ENCODE measurements at places on chromosomes 2 and 18.

DNA sequence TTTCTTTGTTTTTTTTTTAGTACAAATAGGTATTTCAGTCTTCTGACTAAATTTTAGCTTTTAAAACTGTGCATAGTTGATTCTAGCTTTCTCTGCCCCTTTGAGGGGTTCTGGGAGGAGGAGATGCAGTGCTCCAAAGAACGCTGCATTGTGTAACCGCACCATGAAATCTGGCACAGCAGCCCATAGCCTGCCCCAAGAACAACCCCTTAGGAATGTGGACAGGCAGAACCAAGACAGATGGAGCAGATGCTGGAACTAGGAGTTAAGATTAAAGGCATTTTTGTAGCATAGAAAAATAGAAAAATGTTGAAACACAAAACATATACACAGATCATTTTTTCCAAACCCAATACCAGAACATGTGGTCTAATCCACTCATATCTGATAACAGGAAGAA, 187.5 kb downstream of the SCG2 start:
- no peak for DNase-seq

DNA sequence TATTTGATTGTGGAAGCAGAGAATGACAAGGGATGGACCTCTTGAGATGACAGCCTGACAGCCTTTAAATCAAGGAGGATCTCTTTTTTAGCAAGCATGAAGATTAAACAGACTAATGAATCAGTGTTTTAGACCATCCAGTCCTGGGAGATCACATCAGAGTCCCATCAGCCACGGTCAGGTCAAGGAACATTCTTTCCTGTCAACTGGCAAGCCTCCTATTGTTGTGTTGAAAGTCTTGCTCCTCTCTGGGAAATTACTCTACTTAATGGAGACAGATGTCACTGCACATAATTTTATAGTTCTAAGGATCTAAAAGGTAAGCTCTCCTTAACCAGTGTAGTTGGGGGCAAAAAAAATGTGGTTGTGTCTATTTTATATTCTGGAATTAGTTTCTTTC, 469.0 kb downstream of the TMEM182 start:
- DNase-seq = no peak

GRCh38 chr2:209525331-209525730, 101.5 kb downstream of the MAP2 start:
- peak; percentile 24 for DNase-seq

DNA sequence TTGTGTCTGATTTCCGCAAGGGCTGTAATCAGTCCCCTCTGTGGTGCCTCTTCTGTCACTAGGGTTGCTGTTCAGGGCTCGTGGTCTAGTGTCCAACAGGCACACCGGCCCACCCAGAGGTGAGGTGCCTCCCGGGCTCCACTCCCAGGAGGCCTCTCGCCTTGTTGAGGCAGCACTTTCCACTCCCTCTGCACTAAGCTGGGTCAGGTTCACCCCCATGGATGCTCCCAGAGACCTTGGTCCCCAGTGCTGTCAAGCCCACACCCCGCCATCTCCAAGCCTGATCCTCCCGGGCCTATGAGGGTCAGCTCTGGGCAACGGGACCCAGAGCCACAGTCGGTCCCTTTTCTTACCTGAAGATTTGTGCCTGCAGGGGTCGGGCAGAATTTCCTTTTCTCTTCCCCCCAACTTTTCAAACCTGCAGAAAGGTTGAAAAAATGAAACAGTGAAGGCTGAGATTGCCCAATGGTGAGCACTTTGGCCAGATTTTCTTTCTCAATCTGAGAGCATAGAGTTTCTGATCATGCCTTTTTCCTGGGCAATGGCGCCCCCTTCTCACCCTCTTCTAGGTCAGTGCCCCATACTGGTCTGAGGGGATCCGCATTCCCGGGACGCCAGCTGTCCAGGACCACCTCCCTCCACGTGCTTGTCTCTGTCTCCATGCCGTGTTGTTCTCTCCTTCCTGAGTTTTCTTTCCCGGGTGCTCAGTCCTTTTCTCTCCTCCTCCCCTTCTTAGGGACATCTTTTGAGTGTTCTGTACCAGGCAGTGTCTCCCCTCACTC, 148.0 kb downstream of the ASB1 start:
- no peak for DNase-seq

GRCh38 chr2:164868563-164869419, 27.2 kb upstream of the COBLL1 start:
- no peak for DNase-seq

DNA sequence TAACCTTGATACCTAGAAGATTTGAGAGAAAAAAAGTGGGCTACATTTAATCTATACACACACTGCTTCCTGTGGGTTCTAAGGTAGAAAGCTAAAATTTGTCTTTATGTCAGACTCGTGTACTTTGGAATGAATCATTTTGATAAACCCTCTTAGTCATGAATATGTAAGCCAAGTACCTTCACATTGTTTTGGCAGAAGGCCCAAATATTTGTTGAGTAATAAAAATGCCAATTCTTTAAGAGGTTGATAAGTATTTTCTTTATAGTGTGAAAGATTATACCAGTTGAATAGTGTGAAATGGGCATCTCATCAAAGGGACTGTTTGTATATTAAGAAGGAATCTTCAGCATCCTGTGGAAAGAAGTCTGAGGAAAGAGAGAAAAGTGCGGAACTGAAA, 1464.7 kb upstream of the ZEB2 start:
- DNase-seq = no peak

GRCh38 chr2:232562515-232563151, 12.1 kb downstream of the EIF4E2 start:
- no peak for DNase-seq

DNA sequence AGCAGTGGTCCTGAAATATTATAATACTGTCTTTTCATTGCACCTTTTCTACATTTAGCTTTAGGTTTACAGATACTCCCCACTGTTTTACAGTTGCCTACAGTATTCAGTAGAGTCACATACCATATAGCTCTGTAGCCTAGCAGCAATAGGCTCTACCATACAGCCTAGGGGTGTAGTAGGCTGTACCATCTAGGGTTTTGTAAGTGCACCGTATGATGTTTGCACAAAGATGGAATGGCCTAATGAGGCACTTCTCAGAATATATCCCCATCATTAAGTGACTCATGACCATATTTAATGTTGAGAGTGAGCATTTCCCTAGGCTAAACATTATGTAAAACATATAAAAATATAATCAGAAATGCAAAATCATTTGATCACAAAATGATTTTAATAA, 511.3 kb upstream of the RAB12 start:
- no peak for DNase-seq

DNA sequence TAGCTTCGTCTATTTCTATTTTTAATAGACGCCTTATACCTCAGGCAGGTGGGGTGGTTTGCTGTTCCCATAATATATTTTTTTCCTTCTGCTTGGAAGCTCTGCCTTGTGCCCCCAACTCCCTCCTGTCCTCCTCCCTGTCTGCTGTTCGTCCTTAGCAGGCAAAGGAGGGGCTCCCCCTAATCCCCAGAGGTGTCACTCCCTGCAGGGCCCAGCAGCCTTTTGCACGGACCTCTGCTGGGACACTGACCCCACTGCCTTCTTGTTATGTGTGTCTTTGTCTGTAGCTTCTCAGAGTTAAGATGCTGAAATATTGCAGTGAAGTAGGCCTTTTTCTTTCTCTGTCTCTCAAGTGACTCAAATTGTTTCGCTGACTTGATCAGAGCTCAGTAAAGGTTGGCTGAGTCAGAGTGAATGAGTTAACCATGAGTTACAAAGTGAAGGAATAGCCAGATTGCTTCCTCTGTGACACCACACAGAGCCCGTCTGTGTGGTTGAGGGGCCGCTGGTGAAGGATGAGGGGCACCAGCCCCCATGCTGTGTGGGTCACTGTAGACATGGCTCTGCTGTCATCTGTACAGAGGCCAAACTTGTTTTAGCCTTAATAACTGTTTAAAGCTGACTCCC, 47.7 kb downstream of the PRKCE start:
- DNase-seq = no peak

DNA sequence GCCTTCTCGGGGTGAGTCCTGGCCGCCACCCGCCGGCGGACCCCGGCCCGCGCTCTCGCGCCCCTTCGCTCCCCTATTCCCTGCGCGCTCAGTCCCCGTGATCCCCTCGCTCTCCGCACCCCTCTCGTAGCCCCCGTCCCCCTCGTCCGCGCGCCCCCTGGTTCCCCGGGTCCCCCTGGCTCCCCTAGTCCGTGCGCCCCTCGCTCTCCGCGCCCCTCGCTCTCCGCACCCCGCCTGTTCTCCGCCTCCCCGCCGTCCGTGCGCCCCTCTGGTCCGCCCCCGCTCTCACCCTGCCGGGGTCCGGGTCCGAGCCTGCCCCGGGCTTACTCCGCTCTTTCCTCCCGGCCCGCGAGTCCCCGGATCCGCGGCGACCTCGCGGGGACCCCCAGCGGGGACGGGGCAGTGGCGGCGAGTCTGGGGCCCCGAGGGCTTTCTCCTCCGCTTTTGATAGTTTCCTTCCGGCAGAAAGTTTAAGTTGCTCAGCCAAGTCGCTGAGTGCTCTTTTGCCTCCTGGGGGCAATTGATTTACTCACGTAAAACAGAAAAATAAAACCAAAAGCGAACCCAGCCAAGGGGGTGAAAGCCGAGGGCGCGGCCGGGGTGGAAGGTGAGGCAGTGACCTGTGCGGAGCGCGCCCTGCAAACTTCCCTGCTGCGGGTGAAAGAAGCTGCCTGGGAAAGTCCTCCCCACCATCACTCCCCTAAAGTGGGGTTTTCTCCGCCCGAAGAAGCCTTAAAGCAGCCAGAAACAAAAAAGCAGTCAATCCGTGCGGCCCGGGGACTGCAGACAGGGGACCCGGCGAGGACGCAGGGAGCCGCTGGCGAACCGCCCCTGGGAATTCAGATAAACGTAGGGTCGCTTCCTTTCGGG, 568 bp downstream of the RAB31 start:
- DNase-seq = no peak

- peak; percentile 72 for DNase-seq
These were observed 143.3 kb upstream of the ITGB6 start for GRCh38 chr2:160343404-160343803.

- no peak for DNase-seq
These were observed at the start of gene ITPRIPL1 for GRCh38 chr2:96325041-96325883. Gene ITPRIPL1 (plus strand): TSS chr2:96325317. CDS start chr2:96325840, 523 bp downstream.

- no peak for DNase-seq
These were observed 456.0 kb upstream of the ZEB2 start for GRCh38 chr2:144975881-144976280.

GRCh38 chr2:9310798-9311197, 104.2 kb downstream of the ASAP2 start:
- no peak for DNase-seq

GRCh38 chr2:9547262-9547991, 8.2 kb downstream of the ADAM17 start:
- DNase-seq = no peak

DNA sequence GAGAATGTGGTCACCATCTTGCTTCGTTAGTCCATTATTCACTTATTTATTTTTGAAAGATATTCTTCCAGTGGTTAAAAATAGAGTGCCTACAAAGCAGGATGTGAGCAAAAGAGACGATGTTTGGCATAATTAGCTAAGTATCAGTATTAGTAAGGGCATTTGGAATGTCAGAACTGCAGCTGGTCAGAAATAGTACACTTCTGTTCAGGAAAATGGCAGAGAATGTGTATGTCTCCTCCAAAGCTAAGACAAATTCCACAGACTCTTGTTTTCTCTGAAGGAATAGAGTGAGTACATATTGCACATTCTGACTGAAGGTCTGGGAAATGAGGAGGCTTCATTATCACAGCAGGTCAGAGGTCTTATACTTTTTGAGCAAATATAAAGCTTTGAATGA, 209.0 kb downstream of the L3MBTL4 start:
- DNase-seq = no peak

- no peak for DNase-seq
These were observed 161.8 kb downstream of the DCDC2C start for GRCh38 chr2:3864943-3865865.

DNA sequence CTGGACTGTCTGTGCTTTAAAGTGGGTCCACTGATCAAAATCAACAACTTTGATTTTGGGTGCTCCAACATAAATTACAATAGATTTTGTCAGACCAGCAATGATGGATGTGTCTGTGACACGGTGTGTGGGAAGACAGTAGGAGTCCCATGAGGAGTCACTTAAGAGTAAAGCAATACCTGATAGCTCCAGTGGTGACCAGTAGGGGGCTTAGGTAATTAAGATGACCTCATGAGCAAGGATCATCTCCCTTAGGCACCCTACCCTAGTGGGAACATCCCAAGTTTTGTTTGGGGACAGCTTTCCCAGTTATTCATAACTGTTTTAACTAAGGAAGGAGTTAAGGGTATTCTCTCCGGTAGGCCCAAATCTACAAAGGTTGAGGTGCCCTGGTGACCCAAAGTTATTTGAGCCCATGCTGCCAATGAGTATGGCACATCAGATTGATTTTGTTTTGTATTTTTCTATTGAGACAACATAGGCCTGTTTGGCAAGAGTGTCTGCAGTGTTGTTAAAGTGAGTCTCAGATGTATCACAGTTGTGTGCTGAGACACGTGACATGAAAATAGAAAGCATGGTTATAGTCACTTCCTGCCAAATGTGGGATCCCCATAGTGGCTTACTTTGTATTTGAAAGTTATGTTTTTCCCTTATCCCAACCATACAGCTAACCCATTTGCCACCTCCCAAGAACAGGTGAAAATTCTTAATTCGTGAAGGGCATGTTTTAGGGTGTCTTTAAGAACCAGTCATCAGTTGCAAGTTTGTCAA, 1337.6 kb upstream of the SLC39A10 start:
- no peak for DNase-seq

DNA sequence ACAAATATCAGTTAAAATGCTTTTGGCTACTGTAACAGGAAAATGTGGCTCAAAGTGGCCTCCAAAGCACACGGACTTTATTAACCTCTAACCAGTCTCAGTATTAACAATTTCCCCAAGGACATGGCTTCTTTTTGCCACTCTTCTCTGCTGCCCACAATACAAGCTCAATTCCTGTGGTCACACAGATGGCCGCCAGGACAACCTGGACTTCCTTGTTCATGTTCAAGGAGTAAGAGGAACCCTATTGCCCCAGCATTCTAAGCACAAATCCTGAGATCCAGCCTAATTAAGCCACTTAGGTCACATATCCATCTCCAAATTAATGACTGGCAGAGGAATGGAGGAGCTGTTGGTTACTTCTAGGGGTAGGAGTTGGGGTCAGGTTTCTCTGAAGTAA, 38.2 kb downstream of the AOX1 start:
- no peak for DNase-seq

GRCh38 chr2:28393114-28393836, 617 bp downstream of the FOSL2 start:
- DNase-seq = no peak

- no peak for DNase-seq
These were observed 158.5 kb upstream of the REV1 start for GRCh38 chr2:99648178-99648844.

GRCh38 chr2:113877711-113878598, 11.9 kb upstream of the ACTR3 start:
- DNase-seq = no peak

GRCh38 chr2:58976375-58977071, 735.4 kb upstream of the FANCL start:
- DNase-seq = no peak

- DNase-seq = no peak
These were observed 126.1 kb upstream of the FAM117B start for GRCh38 chr2:202508686-202509085.

DNA sequence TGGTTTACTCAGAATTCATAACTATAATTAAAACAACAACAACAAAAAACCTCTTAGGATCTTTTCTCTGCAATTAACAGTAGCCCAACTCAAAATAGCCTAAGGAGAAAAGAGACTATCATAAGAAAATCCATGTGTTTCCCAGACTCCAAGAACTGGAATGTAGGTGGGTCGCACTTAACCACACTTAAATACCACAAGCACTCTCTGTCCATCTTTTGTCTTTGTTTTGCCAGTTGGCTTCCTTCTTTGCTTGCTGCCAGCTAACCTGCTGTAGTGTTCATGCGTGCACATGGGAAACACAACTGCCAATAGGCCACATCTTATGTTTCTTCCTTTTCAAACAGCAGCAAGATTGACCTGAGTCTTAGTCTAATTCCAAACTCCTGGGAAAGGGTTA, 24.1 kb upstream of the ACVR1 start:
- DNase-seq = no peak
